ENCODE measurements at places on chromosomes 2 and 18.

DNA sequence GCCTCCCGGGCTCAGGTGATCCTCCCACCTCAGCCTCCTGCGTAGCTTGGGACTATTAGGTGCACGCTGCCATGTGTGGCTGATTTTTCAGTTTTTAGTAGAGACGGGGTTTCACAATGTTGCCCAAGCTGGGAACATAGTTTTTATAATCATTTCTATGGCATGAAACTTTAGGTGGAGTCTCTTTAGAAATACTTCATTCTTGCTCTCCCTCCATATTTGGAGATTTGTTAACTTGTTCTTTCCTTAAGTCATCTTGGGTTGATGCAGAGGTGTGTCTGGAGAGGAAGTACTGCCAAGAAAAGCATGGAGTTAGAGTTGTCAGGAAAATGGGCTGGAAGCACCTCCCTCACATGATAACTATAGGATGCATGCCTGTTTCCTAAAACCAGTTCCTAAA is 17.4 kb downstream of the ZNF532 start:
- no peak for DNase-seq

- DNase-seq: no peak
These were observed 60.6 kb downstream of the RNF144A start for GRCh38 chr2:6977786-6978185.

- DNase-seq: no peak
These were observed 20.0 kb upstream of the LANCL1 start for GRCh38 chr2:210496512-210496911.

DNA sequence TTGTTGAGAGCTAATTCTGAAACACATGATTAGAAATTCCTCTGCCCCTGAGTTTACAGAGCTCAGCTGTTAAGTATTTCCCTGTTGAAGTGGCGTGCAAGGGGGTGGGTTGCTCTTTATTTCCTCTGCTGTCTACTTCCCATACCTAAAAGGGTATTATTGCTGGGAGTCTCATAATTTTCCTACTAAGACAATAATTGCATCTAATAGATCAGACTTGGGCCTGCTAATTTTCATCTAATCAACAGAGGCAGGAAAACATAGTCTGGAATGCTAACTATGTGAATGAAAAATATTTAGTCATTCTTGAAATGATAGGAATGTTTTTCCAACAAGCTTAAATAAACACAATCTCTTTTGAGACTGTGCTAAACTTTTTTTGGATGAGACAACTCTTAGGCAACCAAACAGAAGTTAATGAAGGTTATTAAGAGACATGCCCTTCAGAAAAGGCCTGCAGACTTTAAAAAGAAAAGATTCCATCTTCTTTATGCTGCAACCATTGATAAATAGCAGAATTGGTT is 111.4 kb downstream of the FEZ2 start:
- DNase-seq: no peak

- DNase-seq: no peak
These were observed 1238.0 kb upstream of the NRXN1 start for GRCh38 chr2:52269696-52270485.

DNA sequence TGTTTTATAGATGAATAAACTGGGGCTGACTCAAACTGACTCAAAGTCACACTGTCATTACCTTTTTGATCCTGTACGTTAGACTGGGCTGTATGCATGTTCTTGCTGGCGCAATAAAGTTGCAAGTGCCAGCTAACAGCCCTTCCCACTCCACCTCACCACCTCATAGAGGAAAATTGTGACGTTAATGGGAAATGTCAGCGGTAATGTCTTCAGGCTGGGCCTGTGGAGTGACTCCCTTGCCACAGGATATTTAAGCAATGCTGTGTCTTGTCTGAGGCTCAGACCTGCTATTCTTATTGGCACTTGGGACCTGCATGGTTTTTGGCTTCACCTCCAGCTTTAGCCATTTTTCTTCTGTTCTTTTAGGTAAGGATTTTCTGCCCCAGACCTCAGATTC is 25.2 kb upstream of the CASP10 start:
- DNase-seq: no peak

- DNase-seq: no peak
These were observed 4.3 kb downstream of the NTSR2 start for GRCh38 chr2:11665510-11666362.

GRCh38 chr2:109139002-109139401 is 10.0 kb downstream of the SH3RF3 start:
- no peak for DNase-seq

DNA sequence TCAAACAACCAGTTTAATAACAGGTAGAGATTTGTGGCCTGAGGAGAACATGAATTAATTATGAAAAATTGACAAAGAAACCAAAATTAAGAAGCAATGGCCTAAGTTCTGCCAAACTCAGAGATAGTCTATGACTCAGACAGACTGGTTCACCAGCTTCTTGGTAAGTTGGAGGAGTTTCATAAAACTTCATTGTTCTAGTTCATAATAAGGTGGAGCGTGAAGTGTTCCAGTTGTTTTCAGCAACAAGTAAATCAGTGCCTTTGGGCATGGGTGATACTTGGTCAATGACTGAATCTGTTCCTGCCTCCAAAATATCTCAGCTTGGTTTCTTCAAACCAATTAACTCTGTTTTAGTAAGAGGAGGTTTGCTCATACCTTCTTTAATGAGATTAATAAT is 40.0 kb downstream of the SLC40A1 start:
- DNase-seq: no peak

DNA sequence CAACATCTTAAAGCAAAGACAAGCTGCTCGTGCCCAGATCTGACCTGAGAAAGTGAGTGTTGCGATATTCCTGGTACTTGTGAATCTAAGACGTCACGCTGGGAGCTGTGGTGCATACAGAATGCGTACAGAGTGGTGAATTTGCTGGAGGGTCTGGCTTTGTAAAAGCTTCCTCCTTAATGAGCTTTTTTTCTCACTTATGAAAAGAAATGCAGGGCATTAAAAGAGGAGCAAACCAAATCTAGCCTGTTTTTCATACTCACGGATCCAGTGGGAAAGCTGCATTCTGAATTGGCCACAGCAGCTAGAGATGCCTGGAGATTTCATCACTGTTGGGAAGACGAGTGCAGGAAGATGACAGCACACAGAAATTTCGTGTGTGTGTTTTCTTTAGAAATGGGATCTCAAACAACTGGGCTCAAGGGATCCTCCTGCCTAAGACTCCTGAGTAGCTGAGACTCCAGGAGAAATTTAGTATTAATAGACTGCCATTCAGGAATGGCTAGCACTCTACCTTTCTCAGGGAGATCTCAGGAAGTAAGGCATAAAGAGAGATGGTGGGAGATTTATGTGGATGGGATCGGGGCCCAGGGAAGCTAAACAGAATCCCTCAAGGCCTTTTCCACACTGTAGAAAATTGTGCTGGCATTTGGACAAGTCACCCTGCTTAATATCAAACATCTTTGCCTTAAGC is 181.3 kb downstream of the ALPK2 start:
- DNase-seq: no peak

- no peak for DNase-seq
These were observed 173.3 kb downstream of the KCNE4 start for GRCh38 chr2:223225266-223225665.

- DNase-seq: no peak
These were observed 15.8 kb downstream of the C18orf63 start for GRCh38 chr18:74331404-74331803.

DNA sequence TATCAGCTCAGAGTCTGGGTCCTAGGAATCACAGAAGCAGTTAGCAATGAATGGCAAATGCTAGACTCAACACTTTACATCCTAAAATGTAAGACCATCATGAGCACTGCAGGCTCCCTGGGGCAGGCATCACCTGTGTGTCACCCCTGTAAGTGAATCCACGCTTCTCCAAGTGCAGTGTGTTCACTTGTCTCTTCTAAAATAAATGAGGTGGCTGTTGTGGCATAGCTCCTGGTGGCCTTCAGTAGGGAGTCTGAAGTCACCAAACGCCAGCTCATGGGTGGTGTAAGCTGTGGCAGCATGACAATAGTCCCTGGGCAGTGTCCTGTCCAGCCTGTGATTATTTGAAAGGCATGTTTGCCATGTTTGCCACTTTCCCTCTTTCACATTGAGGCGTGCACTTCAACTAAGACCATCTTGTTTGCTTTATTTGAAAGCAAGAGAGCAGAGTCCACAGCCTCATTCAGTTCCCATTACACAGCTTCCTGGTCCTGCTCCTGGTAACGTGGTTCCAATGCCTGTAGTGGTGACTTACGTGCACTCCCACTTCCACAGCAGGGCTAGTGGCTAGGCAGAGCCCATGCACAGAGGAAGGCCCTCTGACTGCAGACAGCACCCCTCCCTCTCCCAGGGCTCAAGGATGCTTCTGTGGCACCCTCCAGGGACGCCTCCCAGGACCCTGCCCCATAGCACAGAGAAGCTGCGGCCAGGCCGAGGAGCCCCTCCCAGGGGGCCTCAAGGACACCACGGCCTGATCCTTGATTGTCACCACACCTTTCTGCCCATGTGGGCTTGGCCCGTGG is 24.3 kb downstream of the COA5 start:
- DNase-seq: no peak

DNA sequence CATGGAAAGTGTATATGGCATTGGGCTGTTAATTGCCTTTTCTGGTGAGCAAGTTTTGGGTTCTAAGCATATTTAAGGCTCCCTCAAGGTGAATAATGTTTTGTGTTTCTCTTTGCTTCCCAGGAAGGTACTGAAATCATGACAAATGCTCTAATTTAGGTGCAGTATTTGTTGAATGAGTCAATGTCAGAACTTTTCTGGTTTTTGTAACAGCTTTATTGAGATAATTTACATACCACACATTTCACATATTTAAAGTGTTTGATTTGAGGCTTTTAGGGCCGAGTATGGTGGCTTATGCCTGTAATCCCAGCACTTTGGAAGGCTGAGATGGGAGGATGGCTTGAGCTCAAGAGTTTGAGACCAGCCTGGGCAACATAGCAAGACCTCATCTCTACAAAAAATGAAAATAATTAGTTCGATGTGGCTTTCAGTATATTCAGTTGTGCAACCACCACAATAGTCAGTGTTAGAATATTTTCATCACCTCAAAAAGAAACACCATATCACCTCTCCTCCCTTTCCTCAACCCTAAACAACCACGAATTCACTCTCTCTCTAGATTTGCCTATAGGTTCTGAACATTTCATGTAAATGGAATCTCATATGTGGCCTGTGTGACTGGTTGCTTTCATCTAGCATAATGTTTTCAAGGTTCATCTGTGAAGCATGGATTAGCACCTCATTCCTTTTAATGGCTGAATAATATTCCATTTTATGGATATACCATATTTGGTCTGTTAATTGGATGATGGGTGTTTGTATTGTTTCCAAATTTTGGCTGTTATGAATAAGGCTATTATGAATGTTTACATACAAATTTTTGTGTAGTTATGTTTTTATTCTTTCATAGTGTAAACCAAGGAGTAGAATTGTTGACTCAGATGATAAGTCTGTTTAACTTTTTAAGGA is 54.9 kb downstream of the MGAT5 start:
- DNase-seq: no peak

DNA sequence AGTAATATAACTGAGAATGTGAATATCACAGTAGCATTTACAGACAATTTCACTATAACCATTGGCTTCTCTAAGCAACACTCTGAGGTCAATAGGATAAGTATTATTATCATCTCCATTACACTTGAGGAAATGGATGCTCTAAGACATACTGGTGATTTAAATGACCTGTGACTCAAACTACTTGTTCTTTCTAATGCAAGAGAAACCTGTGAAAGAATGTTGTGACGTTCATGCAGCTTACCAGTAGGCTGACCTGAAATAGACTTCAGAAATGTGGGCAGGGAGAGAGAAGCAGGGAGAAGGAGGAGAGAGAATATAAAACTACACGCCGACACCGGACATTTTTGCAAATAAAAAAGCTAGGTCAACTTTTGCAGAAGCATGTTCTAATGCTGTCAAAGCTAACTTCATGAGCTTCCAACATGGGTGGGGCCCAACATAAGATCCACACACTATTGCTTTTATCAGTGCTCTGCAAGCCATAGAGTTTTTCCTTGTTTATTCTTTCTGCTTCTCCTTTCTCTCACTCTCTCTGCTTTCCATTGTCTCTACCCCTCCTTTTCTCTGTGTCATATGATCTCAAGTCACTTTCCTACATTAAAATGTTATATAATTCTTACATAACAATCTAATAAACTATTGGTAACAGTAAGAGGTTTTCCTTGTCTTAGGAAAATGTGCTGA is 217.6 kb upstream of the FN1 start:
- no peak for DNase-seq

GRCh38 chr2:54667726-54668650 is 55.5 kb upstream of the EML6 start:
- DNase-seq: no peak

DNA sequence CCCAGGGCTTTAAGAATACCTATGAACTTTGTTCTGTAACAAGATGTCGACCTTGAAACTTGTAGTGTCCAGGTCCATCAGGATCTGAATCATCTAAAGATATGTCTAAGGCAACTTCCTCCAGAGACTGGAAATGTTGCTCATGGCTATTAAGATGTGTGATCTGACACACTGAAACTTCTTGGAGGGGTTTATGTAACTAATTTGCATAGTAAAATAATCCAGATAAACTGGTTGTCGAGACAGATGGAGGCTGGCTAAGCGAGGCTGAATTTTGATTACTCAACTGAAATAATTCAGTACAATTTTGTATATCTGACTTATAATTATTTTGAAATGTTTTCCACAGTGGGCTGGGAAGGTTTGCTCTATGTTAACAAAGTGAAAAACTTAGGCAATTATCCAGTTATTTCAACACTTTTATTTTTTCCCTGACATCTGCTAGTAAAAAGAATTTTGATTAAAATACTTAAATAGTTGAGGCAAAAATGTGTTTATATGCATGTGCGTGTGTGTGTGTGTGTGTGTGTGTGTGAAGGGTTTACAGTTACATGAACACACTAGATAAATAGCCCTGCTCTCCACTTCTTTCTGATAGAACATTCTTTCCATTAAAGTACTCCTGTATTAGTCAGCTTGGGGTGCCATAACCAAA is 11.4 kb upstream of the MAP3K20 start:
- DNase-seq: no peak

GRCh38 chr18:24227977-24228666 is 89.3 kb downstream of the CABYR start:
- no peak for DNase-seq

GRCh38 chr2:9091811-9092210 is 88.3 kb upstream of the MBOAT2 start:
- DNase-seq: no peak

GRCh38 chr18:23617412-23618014 is 31.2 kb upstream of the NPC1 start:
- no peak for DNase-seq

GRCh38 chr2:69387770-69388481 is 899 bp upstream of the GFPT1 start:
- DNase-seq: no peak

DNA sequence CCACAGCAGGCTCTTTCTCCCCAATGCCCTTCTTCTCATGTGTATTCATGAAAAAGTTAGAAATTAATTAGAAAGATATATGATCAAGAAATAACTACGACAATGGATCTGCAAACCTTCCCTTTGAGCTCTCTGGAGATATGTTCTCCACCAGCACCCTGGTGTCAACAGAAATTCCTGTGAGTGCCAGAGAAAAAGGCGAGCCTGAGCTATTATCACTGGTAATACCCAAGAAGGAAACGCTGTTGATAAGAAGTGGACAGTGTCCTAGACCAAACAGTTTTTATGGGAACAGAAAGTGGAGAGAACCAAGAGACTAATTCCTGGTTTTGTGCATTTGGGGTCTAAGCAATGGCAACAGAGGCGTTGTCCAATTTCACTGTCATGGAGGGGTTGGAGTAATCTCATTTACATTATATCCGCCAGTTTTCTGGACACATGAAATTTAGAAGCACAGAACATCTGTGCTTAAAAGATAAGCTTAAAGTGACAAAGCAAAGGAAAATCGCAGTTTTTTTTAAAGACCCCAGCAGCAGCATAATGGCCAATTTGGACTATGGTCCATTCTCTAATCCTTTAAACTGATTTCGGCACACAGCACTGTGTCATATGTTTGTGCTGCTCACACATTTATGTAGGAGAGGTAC is 47.2 kb upstream of the CDC42EP3 start:
- no peak for DNase-seq
